ENCODE measurements at places on chromosomes 6 and 20.

- DNase-seq: no peak
Observed at GRCh38 chr6:61203966-61204496, 1082.0 kb downstream of the KHDRBS2 start.

GRCh38 chr6:32983964-32984621 lies 15.7 kb downstream of the BRD2 start:
- DNase-seq: no peak

DNA sequence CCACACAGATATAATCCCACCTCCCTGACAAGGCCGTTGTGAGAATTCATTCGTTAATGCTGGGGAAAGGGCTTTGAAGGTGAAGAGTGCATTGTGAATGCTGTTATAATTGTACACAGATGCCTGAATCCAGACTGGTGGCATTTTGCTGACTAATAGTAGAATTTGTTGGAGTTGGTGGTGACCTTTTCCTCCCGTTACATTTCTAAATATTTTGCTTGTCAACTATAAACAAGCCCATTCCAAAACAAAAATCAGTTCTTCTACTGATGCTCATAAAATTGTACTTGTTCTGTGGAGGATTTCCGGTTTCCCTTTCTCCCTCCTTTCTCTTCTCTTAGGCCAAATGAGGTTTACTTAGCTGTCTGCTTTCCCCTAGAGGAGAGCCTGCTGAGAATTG lies 253.1 kb upstream of the SUPT3H start:
- no peak for DNase-seq

GRCh38 chr20:56587307-56588041 lies 41.6 kb upstream of the TFAP2C start:
- DNase-seq: no peak

- no peak for DNase-seq
Observed at GRCh38 chr6:108501559-108501958, 59.2 kb upstream of the FOXO3 start.

DNA sequence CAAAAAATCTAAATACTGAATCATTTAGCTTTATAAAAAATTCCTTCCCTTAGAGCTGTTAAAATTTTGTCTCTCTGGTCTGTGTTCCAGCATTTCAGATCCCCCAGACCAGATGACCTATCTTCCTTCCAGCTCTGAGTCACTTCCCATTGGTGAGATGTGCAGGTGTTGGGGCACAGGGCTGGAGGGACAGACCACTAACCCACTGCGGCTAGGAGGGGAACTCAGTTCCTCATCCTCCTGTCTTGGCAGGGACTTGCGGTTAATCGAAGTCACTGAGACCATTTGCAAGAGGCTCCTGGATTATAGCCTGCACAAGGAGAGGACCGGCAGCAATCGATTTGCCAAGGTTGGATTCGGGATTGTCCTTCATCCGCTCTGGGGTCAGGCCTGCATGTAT lies 6.0 kb downstream of the CNPY3 start:
- no peak for DNase-seq

GRCh38 chr6:13071550-13072345 lies 256.6 kb downstream of the TBC1D7 start:
- DNase-seq: no peak

- DNase-seq: no peak
Observed at GRCh38 chr6:106114492-106114891, 28.4 kb downstream of the PRDM1 start.

DNA sequence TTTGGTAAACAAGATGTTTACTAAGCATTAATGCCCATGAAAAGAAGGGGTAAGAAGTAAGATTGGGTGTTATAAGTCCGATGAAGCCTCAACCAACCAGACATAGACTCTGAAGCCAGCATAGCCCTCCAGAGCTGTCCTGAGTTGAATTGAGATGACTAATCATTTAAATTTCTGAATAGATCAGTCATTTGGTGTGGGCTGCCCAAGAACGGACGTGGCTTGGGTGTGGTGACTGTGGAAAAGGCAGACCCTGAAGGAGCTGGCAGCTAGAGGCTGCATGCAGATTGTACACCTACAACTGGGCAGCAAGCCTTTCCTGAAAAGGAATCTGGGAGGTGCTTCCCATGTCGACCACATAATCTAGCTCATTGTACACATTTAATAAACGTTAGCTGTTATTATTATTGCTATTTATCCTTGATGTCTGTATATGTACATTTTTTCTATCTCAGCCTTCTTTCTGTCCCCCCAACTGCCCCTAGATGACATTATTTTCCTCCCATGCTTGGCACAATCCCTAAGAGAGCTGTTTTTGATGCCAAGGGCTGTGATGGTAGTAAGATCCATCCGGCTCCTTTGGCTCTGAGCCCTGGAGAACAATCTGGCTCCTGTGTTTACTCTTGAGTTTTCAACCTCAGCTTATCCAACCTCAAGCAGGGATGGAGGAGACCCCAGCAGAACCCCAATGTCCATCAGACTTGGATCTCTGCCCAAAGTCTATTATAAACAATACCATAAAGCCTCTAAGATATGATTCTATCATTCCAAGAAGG lies 57.6 kb upstream of the JAG1 start:
- no peak for DNase-seq

GRCh38 chr6:29965563-29965872 lies 23.2 kb downstream of the HLA-A start:
- DNase-seq: no peak

- DNase-seq: no peak
Observed at GRCh38 chr6:134217105-134217797, 100.7 kb downstream of the SGK1 start.

- no peak for DNase-seq
Observed at GRCh38 chr6:16437984-16438383, 199.6 kb downstream of the GMPR start.

DNA sequence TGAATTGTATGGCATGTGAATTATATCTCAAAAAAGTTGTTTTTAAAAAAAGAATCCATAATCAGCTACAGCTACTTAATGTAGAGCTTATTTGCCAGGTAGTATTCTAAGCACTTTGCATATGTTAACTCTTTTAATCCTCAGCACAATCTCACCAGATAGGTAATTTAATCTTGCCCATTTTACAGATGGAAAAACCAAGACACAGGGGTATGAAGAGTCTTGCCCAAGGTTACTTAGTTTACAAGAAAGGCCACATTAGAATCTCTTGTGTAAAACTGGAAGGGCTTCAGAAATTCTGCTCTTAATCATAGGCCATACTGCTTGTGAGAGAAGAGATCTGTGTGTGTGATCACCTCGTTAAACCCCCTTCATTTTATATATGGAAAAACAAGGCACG lies 13.4 kb upstream of the RNF182 start:
- DNase-seq: no peak

DNA sequence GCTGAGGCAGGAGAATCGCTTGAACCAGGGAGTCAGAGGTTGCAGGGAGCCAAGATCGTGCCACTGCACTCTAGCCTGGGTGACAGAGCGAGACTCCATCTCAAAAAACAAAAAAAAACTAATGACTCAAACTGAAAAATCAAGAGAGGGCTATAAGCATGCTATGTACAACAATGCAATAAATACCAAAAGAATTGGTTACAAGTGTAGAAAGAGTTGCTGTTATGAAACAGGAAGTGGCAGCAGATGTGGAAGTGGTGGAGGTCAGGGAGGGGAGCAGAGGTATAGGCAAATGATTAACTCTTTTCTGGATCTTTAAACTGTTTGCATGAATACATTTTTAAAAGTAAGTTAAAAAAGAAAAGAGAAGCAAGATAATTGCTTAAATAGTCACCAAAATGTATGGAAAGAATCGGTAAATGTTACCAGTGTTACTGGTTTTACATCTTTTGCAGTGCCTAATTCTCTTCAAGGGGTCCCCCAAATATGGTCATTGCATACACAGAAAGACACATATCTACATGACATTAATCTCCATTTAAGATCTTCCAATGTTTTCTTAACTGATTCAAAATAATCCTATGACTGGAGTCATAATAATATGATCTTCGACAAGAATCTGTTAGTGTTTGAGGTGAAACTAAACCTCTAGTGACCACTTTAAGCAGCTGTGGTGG lies 15.0 kb downstream of the CALHM6 start:
- DNase-seq: no peak

DNA sequence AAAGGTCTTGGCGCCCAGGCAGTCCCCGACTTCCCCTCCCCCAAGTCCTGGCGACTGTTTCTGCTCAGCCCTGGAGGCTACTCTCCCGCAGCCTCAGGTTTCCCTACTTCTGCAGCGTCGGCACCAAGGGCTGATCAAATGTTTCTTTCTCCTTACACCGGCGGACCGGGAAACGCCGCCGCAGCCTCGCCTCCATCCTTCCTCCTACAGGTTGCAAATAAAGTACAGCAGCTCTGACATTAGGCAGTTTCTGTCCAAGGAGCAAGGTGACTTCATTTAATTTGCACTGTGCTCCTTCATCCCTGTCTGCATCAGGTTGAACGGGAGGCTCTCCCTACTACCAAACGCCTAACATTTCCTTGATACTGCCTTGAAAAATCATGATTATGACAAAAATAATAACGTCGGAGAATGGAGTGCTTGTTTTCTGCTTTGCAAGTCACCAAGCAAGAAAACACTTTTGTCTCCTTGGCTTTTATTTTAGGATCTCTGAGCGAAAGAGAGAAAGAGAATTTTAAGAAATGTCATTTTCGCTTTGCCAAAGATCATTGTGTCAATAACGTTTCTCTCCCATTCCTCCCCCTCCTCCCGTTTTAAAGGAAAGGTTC lies 1.0 kb downstream of the CLIC5 start:
- peak; percentile 23 for DNase-seq

DNA sequence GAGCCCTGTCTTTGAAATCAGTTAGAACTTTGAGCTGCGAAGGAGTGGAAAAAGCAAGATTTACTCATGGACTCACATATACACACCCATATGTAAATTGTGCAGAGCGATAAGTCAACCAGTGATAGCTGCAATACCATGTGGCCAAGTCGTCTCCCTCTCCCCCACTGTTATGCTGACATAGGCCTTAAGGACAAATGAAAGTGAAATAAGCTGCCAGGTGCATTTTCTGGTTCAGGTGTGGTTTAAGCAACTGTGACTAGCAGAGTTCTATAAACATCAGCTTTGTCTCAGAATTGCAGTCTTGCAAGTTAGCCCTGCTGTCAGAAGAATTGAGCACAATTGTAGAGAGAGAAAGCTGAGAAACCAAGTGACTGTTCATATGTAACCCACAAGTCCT lies 9.6 kb downstream of the FAM83B start:
- DNase-seq: no peak

- DNase-seq: no peak
Observed at GRCh38 chr6:166929542-166930189, 26.7 kb downstream of the RNASET2 start.

Measured in glutamatergic neuron (in vitro differentiated cells).